ENCODE measurements at places on chromosomes 4 and X.

DNA sequence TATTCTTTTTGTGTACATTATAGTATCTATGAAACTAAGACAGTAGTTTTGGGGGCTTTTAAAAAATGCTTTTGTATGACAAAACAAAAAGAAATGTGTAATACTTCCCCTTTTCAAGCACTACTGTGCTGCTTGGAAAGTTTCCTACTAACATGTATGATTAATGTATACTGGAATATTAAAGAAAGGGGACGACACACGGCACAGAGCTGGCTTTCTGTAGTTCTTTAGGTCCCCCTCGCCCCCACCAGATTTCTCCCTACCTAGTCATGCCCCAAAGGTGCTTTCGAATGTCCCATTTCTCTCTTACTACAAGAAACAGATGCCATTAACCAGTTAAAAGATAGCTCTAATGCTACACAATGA, 1.6 kb upstream of the AP1S2 start:
- DNase-seq: no peak

GRCh38 chrX:107204068-107204605, 2.1 kb downstream of the NUP62CL start:
- DNase-seq: no peak

GRCh38 chr4:157425897-157426296, 205.4 kb downstream of the GRIA2 start:
- DNase-seq: no peak

DNA sequence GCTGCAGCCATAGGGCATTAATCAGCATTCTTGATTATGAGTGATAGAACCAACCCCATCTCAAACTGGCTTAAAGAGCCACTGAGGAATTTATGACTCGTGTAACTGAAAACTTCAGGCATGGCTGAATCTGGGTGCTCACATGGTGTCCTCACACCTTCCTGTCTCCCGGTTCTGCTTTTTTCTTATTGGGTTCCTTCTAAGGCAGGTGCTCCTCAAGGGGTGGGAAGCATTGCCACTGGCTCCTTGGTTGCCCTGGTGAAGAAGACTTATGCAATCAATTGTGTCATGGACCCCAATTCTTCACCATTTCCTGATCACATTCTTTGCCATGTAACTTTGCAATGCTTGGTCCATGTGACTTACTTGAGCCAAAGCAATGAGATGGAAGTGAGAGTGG, 4.3 kb upstream of the ZCCHC4 start:
- no peak for DNase-seq

GRCh38 chr4:24768006-24768405, 27.4 kb upstream of the SOD3 start:
- no peak for DNase-seq

DNA sequence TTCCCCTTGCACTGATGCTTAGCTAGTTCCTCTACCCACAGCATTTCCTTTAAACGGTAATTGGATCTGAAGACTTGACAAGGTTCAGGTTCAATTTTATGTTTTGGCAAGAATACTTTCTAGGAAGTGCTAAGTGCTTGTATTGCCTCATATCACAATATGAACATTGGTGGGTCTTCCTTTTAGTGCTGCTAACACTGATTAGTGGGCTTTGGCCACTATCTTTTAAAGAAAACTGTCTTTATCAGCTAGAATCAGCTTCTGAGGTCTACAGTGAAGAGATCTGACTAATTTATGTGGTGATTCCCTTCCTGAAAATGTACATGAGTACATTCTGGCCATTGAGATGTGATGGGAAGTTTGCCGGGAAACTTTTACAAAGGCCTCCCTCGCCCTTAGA, 316.7 kb upstream of the KLF3 start:
- DNase-seq: no peak

- DNase-seq: no peak
Observed at GRCh38 chrX:65720381-65720964, 53.0 kb downstream of the MSN start.

GRCh38 chr4:104906276-104906675, 240.4 kb upstream of the TET2 start:
- DNase-seq: no peak

- no peak for DNase-seq
Observed at GRCh38 chr4:41095192-41095872, 119.0 kb downstream of the APBB2 start.

DNA sequence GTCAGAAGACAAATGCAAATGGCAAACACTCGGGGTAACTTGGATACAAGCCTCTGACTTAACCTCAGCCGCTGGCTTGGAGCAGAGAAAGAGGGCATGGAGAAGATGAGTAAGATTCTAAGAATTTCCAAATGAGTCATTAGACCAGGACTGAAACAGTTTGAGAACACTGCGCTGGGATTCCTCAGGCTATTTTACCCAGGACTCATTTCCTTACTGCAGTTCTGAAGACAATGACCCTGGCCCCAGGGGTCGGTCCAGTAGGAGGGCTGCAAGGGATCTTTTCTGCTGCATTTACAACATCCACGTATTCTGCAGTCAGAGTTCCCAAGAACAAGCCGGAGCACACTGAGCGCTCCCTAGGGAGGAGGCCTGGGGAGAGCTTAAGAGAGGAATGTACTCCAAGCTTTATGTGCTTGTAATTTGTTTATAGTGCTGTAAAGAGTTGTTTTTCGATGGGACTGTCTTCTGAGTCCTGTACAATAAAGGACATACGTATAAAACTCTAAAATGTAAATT, 27.3 kb upstream of the SORBS2 start:
- no peak for DNase-seq

GRCh38 chr4:70849291-70849690, 9.6 kb upstream of the GRSF1 start:
- DNase-seq: no peak

DNA sequence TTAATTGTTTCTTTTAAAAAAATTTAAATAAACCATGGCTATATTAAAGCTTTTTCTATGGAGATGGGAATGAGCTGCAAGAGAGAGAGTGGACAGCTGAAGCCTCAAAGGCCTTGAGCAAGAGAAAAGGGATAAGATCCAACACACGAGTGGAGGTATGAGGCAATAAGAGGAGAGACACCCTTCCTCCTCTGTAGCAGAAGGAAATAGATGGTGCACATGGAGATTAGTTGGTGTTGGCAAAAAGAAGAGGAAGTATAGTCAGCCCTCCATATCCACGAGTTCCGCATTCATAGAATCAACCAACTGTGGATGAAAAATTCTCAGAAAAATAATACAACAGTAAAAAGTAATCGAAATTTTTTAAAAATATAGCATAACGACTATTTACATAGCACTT, 3.2 kb downstream of the CXorf38 start:
- no peak for DNase-seq
